ENCODE measurements at places on chromosomes 2 and 18.

GRCh38 chr2:207479198-207479785 lies 50.5 kb upstream of the CREB1 start:
- no peak for DNase-seq

GRCh38 chr2:69493268-69493667 lies 56.0 kb upstream of the NFU1 start:
- DNase-seq: no peak

DNA sequence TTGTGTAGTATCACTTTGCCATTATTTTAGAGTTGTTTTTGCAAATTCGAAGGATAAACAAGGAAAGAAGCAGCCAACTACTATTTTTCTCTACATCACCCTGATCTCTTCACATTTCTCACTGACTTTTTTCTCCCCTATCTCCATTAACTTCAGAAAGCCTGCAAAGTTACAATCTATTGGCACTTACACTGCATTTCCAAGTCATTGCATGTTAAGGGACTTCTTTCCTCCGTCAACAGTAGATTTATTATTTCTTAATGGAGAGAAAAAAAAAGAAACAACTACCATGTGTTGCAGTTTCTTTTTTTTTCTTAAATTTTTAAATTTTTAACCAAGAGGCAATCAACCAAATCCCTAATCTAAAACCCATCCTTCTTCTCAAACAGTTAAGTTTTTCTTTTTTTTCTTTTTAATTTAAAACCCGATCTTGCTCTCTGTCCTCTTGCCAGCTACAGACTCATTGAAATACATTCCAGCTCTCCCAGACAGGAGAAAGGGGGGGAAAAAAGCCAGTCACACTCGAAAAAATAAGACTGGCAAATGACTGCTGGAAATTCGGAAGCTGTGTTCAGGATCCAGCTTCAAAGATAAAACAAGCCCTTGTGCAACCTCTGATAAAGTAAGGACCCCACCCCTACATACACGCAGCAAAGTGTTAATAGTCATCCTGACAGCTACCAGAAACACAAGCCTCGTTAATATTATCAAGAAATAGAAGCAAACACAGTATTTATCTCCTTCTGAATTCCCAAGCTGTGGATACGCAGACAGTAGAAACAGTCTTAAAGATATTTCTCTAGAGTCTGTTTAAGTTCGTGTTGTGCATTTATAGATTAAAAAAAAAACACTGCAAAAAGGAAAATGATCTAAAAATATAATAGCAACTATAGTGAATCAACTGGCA lies 1.3 kb downstream of the LRRTM4 start:
- no peak for DNase-seq

GRCh38 chr2:72011791-72012190 lies 135.9 kb downstream of the CYP26B1 start:
- DNase-seq: no peak

DNA sequence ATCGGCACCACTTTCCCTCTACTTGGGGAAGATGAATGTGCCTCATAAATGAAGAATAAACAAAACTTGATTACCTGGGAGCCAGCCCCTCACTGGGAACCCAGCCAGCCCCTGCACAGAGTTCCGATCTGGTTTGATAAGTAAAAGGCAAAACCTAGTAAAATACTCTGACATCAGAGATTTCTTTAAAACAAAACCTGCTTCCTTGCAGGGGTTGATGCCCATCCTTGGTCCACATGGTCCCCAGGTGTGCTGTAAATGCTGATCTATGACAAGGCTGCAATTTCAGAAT lies 218.8 kb upstream of the APCDD1 start:
- no peak for DNase-seq

- DNase-seq: no peak
Measured at GRCh38 chr2:73091696-73092095, 20.2 kb upstream of the SFXN5 start.

- DNase-seq: no peak
Measured at GRCh38 chr2:223762853-223763252, 74.5 kb downstream of the AP1S3 start.

DNA sequence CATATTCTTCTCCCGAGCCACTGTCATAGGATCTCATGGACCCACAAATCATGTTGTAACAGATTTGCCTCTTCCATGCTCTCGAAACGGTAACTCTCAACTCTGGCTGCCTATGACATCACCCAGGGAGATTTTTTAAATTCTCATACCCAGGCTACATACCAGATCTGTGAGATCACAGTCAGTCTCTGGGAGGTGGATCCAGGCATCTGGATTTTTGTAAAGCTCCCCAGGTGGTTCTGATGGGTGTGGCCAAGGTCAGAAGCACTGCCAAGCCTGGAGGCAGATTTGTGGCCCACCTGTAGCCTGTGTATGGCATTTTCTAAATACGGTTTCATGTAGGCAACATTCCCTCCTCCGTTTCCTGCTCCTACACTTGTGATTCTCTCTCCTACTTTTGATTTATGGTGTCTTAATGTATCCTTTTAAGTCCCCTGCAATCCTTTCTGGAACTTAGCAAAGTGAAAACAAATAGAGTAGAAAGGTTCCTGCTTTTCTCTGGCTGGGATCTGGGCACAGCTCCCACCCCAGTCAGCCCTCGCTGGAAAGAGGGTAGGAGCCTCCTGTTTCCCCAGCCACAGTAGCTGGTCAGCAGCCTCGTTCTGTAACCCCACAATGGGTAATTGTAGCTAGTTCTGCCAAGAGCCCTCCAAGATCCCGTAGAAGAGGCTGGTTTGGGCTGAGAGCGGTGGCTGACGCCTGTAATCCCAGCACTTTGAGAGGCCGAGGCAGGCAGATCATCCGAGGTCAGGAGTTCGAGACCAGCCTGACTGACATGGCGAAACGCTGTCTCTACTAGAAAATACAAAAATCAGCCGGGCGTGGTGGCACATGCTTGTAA lies 96.2 kb downstream of the KLHL29 start:
- no peak for DNase-seq

All from stimulated activated CD8-positive, alpha-beta memory T cell treated with anti-CD3 and anti-CD28 coated beads, Interleukin-7, amount 100 ng/mL, for 1 hour (primary cell).